ENCODE measurements at places on chromosomes 2 and 18.

GRCh38 chr2:4995466-4995865, 696.7 kb upstream of the SOX11 start:
- no peak for DNase-seq

DNA sequence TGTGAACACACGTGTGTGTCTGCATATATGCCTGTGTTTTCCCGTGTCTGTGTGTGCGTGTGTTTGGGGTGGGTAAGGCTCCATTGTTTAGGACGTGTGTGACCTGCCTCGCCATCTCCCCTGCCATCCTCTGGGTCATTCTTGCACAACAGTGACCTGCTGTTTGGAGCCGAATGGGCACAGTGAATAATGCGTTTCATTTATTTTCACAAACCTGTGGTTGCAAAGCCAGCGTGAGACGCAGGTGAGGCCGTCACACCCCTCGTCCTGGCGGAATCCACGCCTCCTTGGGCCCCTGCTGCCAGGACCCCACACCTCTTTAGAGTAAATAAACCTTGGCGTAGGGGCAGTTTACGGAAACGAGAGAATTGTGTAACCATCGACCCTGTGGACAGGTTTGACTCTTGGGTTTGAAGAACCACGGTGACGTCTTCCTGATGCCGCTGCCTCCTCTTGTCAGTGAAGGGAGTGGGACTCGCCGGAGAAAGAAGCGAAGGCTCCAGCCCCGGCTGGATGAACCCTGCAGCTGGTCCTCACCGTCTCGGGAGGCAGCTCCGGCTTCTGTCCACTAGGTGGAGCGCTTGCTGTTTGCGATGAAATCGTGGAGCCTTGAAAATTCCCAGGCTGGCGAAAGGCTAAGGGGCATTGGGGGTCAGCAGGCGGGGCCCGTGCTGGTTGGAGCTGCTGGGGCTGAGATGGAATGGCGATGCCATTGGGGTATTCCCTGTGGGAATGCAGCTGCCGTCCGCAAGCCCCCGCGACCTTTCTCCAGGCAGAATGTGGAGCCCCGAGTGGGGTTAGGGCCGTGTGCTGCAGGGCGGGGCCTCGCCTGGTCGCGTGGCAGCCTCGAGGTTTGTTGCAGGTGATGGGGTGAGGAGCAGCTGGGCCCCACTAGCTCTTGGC, 81.1 kb downstream of the RTP5 start:
- peak; percentile 80 for DNase-seq

GRCh38 chr2:202718614-202719013, 83.8 kb downstream of the FAM117B start:
- no peak for DNase-seq

DNA sequence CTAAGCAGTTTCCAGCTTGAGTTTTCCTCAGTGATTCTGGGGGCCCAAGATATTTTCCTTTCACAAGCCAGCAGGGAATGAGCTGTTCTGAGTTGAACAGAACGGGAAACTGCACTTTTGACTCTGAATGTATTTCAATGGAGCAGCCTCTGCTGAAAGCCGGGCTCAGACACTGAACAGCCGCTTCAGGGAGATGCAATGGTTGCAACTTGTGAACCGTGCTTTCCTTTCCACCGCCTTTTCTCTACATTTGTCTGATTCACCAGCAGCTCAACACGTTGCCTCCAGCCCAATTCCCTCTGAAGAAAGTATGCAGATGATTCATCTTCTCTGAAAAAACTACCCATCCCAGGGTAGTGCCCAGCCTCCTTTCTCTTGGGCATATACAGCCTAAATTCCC, 119.3 kb upstream of the PKDCC start:
- no peak for DNase-seq

- DNase-seq, result no peak
Observed at GRCh38 chr18:4144201-4144600, 310.9 kb downstream of the DLGAP1 start.

GRCh38 chr2:177399376-177399775, 6.8 kb downstream of the AGPS start:
- DNase-seq, result no peak

GRCh38 chr2:30511122-30512083, 64.4 kb downstream of the LCLAT1 start:
- DNase-seq, result peak; percentile 46

GRCh38 chr2:128544321-128545037, 225.8 kb upstream of the HS6ST1 start:
- no peak for DNase-seq

GRCh38 chr2:219089330-219089729, 28.6 kb upstream of the IHH start:
- no peak for DNase-seq

- DNase-seq, result no peak
Observed at GRCh38 chr2:63613391-63613901, 24.7 kb downstream of the MDH1 start.

DNA sequence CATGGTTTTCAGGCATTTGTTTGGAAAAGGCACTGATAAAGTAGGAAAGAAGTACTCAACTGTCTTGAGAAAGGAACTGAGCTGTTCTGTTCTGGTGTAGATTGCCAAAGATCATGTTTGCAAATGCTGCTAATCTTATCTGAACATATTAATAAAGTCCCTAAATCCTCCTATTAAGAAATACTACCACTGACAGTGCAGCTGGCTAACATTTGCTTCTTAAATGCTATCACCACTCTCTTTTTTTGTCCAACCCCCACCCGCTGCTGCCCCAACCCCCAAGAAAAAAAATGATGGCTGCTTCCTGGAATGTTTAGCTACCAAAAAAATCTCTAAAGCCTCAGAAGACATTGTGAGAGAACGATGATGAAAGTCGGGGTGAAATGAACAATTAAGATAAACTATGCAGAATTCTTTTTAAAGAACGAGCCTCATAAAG, 130.7 kb downstream of the CCBE1 start:
- DNase-seq, result no peak

DNA sequence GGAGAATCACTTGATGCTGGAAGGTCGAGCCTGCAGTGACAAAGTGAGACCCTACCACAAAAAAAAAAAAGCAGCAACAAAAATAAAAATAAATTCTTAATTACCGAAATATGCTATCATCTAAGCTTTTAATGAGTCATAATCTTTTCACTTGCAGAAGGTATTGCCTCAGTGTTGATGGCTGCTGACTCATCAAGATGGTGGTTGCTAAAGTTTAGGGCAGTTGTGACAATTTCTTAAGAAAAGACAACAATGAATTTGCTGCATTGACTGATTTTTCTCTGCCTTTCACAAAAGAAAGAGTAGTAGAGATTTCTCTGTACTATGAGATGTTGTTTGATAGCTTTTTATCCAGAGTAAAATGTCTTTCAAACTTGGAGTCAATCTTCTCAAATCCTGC, 1809.0 kb downstream of the SUCLG1 start:
- no peak for DNase-seq
